G401 (cell line): ENCODE measurements at places on chromosomes 4 and X.

DNA sequence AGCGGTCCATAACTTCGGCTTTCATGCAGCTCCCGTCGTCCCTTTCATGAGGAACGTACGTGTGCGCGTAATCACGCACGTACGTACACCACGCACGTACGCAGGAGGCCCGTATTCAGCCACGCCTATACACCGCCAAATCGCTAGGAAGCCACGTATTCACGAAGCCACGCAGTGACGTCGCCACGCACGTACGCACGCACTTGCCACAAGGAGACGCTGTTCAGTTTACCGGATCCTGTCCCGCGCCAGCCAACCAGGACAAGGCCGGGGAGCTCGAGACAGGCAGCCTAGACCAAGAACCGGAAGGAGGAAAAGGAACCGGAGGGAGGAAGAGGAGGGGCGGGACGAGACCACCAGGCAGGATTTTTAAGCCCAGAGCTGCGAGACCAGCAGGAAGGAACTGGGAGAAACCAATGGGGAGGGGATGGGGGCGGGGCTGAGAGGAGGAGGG is at the start of gene EOLA2:
TSS of gene EOLA2 (minus strand) at position 65 of the 454 bp plus-strand sequence. CDS start 4,617 bp downstream, outside the sequence.
- DNase-seq: peak; percentile 98

DNA sequence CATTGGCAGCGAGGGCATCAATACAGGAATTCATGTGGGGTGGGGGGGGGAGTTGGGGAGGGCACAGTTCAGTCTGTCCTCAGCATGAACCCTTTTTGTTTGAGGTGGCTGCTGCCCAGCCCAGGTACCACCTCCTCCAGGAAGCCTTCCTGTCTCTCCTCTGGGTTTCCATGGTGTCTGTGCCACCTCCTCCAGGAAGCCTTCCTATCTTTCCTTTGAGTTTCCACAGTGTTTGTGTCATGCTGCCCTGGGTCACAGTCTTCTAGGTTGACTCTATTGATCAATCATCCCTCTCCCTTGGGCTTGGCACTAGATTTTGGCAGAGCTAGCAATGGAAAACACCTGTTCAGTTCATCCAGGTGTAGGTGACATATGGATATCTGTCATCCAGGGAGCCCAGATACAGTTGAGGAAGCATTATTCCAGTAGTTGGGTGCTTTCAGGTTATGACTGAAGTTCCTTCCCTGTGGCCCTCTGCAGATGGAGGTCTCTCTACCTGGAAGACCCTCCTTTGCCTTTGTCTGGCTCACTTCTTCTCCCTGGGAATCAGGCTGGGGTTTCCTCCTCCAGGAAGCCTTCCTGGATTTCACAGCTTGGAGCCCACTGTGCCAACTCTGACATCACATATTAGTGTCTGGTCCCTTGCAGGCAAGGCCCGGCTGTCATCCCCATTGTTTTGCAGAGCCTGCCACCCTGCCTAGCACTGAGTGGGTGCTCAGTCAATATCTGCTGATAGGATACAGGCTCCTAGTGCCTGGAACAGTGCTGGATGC is 96.6 kb downstream of the SORCS2 start:
- no peak for DNase-seq

GRCh38 chr4:22911285-22911684 is 218.5 kb downstream of the GBA3 start:
- DNase-seq: no peak

- DNase-seq: no peak
Observed at GRCh38 chr4:154456889-154457288, 34.7 kb downstream of the DCHS2 start.

GRCh38 chrX:94053575-94053974 is 379.6 kb downstream of the FAM133A start:
- no peak for DNase-seq

DNA sequence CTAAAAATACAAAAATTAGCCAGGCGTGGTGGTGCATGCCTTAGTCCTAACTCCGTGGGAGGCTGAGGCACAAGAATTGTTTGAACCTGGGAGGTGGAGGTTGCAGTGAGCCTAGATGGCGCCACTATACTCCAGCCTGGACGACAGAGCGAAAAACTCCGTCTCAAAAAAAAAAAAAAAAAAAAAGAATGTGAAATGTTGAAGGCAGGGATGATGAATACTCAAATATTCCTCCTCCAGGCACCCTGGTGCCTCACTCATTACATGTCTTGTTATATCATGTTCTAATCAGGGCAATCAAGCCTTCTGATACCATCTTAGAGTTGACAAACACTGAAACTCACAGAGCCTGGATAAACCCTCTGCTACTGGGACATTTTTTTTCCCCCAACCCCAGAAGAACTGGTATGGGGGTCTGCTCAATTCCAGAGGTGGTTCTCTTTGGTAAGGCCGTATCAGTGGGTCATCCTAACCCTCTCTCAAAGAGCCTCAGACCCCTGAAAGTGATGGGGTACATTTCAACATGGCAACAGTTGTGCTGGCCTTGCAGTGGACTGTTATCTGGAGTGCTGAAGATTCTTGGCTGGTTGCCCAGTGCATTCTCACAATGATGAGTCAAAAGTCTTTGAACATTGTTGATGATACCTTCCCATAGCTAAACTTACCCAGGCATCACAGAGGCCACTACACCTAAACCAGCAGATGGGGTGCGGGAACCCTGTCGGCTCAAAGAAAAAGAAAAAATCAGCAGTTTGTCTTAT is 2.4 kb upstream of the SH3KBP1 start:
- no peak for DNase-seq

- no peak for DNase-seq
Observed at GRCh38 chr4:155434366-155434765, 57.6 kb upstream of the MAP9 start.

DNA sequence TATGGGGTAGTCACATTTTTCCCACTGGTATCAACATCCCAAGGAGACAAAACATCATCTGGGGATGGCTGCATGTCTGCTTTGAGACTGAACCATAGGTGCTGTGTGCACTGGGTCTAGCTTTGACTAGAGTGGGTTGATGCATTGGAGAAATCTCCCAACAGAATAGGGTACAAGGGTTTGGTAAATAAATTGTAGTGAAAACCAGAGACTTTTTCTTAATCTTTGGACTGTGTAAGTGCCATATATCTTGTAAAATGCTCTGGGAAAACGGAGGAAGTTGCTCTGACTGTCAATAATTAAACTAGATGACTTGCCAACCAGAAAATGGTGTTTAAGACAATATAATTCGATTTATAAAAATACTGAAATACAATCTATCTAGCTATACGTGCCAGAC is 1064.0 kb upstream of the SLIT2 start:
- no peak for DNase-seq

DNA sequence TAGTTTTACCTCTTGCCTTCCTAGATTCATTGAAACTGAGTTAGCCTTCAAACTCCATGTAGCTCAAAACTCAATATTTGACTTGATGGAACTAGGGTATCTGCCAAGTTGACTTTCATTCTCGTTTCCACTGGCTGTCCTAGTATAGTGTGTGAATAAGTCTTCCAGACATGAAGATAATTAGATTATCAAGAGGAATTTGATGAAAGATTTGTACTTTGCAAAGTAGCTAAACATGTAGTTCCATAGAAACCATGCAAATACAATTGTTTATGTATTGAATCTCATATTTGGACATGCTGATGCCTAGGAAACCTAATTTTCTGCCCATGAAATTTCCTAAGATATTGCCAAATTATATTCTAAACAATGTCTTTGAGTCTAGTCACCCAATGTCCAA is 297.5 kb downstream of the ARHGAP24 start:
- DNase-seq: no peak
